ENCODE measurements at places on chromosomes 12 and 14. TPM values are rescaled to one million over a fixed set of nuclear protein-coding genes. Genes with fewer than 3 reads are reported as not detected.

METTL1 gene
- 28.8 TPM for polyA plus RNA-seq

RAB15 gene
- 4.0 TPM for polyA plus RNA-seq

KLRF1 gene
- 1.2 TPM for polyA plus RNA-seq

ADAMTS20 gene
- 0.26 TPM for polyA plus RNA-seq

ACSS3 gene
- polyA plus RNA-seq, result 7.5 TPM

ANKRD33 gene
- polyA plus RNA-seq, result 0.25 TPM

DGKA gene
- 40.3 TPM for polyA plus RNA-seq
